Stimulated activated CD4-positive, alpha-beta T cell treated with anti-CD3 and anti-CD28 coated beads, Interleukin-1b, Interleukin-23, amount 100 ng/mL, for 1 hour (primary cell): ENCODE measurements at places on chromosomes 12 and 14.

DNA sequence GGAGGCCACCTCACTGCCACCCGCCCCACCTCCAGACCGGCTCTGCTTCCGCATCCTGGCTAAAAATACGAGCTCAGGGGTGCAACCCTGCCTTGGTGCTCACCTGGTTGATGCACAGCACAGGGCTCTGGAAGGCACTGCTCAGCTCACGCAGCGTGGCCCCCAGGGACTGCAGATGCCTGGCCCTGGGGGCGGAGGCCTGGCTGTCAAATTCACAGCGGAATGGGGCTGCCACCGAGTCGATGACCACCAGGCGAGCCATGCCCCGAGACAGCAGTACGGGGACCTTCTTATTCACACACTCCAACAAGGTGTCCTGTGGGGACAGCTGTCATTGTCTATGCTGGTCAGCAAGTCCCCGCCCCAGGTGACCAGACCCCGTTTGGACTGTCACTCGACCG is 16.0 kb downstream of the XRCC3 start:
- DNase-seq = no peak

DNA sequence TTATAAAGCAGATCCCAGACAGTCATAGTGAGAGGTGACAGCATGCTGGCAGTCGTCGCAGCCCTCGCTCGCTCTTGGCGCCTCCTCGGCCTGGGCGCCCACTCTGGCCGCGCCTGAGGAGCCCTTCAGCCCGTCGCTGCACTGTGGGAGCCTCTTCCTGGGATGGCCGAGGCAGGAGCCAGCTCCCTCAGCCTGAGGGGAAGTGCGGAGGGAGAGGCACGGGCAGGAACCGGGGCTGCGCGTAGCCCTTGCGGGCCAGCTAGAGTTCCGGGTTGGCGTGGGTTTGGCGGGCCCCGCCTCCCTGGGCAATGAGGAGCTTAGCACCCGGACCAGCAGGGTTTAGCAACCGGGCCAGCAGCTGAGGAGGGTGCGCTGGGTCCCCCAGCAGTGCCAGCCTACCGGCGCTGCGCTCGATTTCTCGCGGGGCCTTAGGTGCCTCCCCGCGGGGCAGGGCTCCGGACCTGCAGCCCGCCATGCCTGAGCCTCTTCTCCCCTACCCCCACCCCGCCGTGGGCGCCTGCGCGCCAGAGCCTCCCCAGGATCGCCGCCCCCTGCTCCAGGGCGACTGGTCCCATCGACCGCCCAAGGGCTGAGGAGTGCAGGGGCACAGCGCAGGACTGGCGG is 451.2 kb upstream of the DCN start:
- DNase-seq = no peak

DNA sequence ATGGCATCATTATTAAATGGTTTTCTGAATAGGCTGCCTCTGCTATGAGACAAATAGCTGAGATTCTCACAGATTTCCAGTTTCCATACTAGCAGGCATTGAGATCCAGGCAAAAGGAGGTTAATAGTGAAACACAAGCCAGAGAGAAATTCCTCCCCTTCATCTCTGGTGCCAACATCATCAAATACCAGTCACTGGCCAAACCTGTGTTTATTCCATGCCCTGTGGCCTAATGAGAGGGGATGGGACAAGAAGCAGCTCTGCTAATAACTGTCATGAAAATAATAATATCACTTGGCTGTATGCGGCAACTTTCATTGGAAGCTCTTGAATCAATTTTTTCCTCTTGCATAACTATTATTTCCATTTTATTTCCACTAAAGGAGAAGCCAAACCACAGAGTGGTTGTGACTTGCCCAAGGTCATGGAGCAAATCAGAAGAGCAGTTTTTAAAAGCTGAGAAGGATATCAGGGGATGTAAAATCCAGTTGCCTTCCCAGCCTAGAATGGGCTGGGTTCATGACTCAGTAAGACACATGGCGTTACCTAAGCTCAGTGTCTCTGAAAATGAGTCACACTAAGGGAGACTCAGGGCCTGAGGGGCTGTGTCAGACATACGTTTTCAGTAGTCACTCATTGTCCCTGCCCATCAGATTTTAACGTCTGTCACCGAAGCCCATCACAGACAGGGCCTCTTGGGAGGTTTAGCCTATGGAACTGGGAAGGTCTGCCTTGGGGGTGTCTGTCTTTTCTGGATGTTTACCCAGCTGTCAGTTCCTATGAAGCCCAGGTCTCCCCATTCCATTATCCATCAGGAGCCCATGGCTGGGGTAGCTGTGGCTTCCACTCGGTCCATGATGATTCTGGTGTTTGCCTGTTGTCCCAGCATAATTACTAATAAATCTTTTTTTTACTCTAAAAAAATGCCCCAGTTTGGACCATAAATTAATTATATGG is 208.8 kb upstream of the EEA1 start:
- no peak for DNase-seq

- DNase-seq = no peak
Observed at GRCh38 chr12:62191491-62192179, 68.6 kb upstream of the USP15 start.

GRCh38 chr12:108858311-108859074 is 1.1 kb upstream of the SSH1 start:
- DNase-seq = no peak

GRCh38 chr12:91952916-91953315 is 192.7 kb downstream of the BTG1 start:
- no peak for DNase-seq
